Gastroesophageal sphincter (tissue), 4 donors: ENCODE measurements at places on chromosomes 16 and 17.

DNA sequence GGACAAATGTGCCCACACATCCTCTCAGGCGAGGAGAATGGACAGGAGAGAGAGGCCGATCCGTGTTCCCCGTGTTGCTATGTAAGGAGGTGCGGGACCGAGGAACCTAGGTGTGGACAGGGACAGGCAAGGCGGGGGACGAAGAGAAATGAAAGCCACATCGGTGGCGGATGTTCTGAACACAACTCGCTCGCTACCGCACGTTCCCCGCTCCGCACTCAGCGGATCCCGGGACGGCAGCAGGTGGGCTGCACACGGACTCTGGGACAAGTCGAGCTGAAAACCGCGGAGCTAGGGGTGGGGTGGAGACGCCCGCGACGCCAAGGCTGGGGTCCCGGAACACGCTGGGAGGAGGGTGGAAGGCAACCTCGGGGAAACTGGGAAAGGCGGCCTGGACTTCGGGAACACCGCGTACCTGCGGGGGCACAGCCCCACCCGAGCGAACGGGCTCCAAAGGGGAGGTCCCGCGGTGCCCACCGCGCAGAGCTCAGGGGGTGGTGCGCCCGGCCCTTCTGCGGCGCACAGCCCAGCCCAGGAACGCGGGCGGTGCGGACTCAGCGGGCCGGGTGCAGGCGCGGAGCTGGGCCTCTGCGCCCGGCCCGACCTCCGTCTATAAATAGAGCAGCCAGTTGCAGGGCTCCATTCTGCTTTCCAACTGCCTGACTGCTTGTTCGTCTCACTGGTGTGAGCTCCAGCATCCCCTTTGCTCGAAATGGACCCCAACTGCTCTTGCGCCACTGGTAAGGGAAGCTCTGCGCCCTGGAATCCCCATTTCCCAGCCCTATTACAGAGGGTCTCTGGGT, at the start of gene MT1E:
Gene MT1E (plus strand): TSS at position 642 of the 803 bp plus-strand sequence. CDS start 71 bp downstream, at position 713.
- ATAC-seq = peak; percentile 96

DNA sequence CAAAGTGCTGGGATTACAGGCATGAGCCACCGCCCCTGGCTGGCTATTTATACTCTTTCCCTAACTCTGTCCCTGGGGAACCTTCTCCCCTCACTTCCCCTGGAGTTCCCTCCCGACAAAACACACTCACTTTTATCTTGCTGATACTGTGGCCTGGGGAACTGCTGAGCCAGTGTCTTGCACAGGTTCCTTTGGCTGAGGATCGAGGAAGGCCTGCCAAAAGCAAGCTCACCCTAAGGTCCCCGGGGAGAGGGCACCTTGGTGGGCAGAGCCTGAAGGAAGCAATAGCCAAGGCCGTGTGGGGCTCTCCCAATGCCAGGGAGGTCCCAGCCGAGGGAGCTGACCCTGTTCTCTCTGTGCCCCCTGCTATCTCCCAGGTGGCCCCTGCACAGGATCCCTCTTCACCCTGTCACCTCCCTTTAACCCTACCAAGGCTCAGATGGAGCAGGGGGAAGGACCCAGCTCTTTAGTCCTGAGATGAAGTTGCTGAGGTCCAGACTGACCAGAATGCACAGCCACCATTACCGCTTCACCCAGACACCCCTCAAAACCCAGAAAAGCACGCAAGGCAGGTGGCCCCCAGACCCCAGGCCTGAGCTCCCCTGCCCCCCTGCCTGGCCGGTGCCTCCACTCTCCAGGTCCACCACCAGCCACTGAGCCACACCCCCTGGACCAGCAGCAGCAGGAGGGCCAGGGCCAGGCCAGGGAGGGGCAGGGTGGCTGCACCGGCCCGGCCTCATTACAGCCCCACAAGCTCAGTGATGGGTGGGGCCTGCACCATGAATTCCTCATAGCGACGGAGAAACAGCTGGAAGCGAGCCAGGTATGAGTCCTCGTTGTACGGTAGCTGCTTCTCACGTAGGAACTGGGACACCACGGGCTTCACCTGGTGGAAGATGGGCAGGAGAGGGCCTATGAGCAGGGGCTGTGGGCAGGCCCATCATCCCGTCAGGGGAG, 5.1 kb upstream of the FDXR start:
- ATAC-seq = no peak

DNA sequence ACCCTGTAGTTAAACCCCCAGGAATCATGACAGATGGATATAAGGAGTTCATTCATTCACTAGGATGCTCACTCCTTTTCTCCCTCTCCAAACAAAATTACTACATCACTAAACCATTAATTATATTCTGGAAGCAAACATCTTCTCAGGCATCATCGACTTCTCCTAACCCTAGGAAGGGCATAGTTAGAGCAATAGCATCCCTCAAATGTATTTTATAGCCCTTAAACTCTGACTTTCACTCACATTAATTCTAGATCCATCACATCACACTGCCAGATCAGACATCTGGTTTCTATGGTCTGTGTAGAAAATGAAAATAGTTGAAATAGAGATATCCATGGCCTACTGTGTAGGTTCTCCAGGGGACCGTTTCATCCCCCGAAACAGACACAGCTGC, 143.9 kb downstream of the HS3ST3A1 start:
- ATAC-seq = no peak

- ATAC-seq = no peak
Observed at GRCh38 chr17:60372790-60373483, 19.0 kb downstream of the USP32 start.

- ATAC-seq = no peak
Observed at GRCh38 chr17:21458054-21458453, 81.9 kb downstream of the KCNJ12 start.

DNA sequence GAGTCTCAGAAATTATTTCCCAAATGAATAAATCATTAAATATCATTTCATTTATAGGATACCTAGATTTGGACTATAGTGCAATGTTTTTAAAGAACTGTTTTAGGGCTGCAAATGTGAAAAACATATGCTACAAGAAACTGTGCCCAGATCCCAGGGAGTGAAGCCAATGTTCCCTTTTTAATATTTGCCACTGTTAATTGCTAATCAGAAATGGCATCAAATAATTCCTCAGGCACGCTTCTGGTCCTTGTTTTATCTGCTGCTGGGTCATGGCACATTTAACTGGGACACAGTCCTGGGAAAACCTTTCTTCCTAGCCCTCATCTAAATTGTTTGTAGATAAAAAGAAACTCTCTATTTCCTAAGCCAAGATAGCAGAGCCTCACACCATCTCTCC, 79.3 kb upstream of the CNTNAP4 start:
- no peak for ATAC-seq

DNA sequence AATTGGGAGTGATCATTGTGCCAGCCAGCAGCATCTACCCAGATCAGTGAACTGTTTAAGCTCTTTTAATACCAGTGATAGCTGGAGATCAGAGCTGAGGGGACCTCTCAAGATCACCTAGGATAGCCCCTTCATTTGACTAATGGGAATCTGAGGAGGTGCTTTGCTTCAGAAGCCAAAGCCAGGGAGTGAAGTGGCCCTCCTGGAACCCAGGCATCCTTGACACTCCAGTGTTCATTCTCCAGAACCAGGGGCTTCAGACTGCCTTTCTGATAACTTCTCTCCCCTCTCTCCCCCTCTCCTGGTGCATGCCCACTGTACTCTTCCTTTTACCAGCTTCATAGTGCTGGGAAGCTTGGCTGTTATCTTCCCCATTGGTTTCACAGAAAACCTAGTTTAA, 48.0 kb upstream of the SLC12A3 start:
- ATAC-seq = no peak

- ATAC-seq = no peak
Observed at GRCh38 chr17:37097154-37097553, 148.4 kb downstream of the AATF start.

- ATAC-seq = no peak
Observed at GRCh38 chr17:68004201-68004600, 7.9 kb upstream of the C17orf58 start.

DNA sequence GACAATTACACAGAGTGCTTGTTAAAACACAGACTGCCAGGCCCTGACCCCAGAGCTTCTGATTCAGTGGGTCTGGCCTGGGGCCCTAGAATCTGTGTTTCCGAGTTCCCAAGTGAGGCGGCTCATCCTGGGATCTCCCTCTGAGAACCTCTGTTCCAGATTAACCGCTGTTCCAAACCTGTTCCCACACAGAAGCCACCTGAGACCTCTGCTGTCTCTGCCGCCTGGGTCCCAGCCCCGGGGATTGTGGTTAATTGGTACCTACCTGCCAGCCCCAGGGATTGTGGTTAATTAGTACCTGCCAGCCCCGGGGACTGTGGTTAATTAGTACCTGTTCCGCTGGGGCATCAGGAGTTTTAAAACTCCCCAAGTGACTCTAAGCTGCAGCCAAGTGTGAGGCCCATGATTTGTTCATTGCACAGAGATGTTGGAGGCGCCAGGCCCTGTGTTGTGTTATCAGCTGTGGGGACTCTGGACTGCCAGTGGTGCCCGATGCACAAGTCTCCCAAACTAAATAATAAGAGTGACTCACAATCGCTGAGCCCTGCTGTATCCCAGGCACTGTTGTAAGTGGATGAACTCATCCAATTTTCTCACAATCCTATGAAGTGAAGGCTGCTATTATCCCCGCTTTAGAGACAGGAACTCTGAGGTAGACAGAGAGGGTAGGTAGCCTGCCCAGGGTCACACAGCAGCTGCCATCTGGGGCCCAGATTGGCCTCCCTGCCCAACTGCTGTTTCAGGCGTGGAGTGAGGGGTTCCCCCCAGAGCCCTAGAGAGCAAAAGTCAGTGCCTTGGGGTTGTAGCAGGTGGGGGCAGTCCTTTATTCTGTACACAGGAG, 219.7 kb downstream of the IRF8 start:
- no peak for ATAC-seq

- ATAC-seq = no peak
Observed at GRCh38 chr17:44593156-44593555, 35.9 kb downstream of the FZD2 start.

- no peak for ATAC-seq
Observed at GRCh38 chr17:77513045-77513444, 372.3 kb downstream of the SEC14L1 start.

GRCh38 chr17:79581324-79581932, 29.4 kb downstream of the RBFOX3 start:
- ATAC-seq = no peak
